ENCODE measurements at places on chromosomes 12 and 14.

- no peak for DNase-seq
Measured at GRCh38 chr12:538731-539539, 79.2 kb downstream of the B4GALNT3 start.

DNA sequence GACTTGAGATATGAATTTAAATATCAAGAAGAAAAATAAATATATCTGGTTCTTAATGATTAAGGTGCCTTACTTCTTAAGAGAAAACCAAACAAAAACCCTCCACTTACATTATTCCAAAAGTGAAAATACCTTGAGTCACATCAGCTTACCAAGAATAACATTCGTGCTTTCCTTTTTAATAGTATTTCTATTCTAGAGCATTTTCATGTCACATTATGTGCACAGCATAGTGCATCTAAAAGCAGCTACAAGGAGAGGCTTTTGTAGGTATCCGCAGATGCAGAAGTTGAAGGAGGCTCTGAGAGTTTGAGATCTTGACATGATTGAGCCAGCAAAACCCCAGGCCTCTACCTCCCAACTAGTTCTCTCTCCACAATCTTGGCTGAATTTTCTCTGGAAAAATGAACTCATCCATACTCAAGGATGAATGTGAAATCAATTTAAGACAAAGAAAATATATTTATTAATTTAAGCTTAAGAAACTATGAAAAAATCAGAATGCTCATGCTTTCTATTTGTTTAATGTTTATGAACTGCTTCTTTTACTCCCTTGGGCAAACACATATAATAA lies 275.0 kb downstream of the AKAP6 start:
- no peak for DNase-seq

- no peak for DNase-seq
Measured at GRCh38 chr12:129606239-129606638, 297.6 kb downstream of the TMEM132D start.

DNA sequence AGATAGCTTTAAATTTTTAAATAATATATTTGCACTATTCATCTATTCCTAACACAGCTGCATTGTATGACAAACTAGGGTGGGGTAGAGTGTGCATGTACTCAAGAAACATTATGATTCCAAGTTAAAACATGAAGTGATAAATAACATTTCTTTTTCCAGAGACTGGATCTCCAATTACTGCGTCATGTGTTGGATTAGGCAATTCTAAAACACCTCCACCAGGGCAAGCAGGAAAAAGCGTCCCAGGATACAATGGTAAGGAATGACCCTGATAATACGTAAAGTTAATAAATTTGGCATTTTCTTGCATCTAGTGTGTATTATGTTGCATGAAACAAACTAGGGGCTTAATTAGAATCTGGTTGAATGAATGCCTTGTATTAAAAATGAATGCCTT lies 138.9 kb downstream of the ACSS3 start:
- no peak for DNase-seq

- DNase-seq, result no peak
Measured at GRCh38 chr12:124513297-124513867, 54.0 kb downstream of the NCOR2 start.

- no peak for DNase-seq
Measured at GRCh38 chr14:92493492-92493891, 20.1 kb upstream of the RIN3 start.

- no peak for DNase-seq
Measured at GRCh38 chr12:56300644-56301464, 724 bp upstream of the CS start.

DNA sequence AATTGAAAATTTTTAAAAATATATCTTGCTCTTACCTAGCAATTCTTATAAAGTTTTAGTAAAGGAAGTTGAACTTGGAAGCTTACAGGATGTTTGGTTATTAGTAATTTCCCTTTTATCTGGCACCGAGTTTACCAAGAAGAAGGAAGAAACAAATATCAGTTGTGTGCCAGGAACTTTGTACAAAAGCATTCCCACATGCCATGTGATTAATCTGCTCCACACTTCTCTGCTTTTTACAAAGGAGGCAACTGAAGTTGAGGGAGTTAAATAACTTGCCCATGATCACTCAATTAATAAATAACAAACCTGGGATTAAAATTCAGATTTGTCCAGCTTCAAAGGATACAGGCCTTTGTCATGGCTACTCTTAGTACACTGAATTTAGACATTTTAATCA lies 122.5 kb upstream of the BCAT1 start:
- DNase-seq, result no peak

DNA sequence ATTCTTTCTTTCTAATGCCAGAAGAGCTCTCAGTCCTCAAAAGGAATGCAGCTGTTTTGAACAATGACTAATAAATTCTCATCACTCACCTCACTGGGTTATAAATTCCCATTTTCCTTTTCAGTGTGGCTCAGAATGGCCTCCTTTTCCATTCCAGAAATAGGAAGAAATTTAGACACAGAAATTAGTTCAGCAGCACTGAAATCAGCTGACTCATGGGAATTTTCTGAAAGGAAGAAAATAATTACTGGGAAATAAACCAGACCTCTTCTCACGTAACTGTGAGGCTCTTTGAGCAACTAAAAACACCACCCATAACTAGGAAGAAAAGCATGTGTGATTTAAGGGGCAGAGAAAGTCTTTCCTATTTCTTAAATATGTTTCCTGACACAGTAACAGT lies 23.8 kb downstream of the CD163 start:
- no peak for DNase-seq

GRCh38 chr12:92007787-92008186 lies 137.9 kb downstream of the BTG1 start:
- no peak for DNase-seq

GRCh38 chr14:95993768-95994592 lies 45.2 kb upstream of the C14orf132 start:
- DNase-seq, result peak; percentile 22

- DNase-seq, result no peak
Measured at GRCh38 chr12:42426746-42427145, 100.8 kb downstream of the PPHLN1 start.

DNA sequence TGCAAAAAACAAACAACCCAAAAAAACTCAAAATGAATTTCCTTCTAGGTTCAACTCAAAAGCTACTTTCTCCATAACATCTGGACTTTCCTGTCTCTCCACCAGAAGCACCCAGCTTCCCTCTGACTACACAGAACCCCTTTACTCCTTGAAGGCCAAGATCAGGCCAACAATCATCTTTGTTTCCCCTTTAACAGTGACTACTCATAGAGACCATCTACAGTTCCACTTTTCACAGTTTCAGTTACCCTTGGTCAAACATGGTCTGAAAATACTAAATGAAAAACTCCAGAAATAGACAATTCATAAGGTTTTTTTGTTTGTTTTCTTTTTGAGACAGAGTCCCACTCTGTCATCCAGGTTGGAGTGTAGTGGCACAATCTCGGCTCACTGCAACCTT lies 11.8 kb downstream of the GCH1 start:
- DNase-seq, result no peak

DNA sequence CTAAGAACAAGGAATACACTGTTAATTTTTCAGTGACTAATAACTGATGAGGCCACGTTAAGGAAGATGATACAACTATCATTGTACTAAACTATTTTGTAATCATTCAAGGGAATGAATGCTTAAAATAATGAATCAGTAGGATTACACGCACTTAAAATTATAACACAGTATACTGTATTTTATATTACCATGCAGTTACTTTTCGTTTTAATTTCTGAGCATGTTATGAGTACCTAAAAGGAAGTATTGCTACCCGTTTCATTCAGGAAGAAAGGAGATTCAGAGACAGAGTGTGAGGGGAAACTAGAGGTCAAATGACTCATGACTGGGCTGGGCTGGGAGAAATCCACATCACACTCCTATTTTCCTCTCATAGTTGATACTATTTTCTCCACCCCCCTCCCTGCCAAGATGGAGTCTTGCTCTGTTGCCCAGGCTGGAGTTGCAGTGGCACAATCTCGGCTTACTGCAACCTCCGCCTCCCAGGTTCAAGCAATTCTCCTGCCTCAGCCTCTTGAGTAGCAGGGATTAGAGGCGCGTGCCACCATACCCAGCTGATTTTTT lies 202.0 kb downstream of the PPM1H start:
- peak; percentile 55 for DNase-seq

GRCh38 chr14:58875613-58876012 lies 237.9 kb downstream of the DACT1 start:
- DNase-seq, result no peak

- no peak for DNase-seq
Measured at GRCh38 chr12:27161458-27162228, 79.3 kb upstream of the C12orf71 start.

DNA sequence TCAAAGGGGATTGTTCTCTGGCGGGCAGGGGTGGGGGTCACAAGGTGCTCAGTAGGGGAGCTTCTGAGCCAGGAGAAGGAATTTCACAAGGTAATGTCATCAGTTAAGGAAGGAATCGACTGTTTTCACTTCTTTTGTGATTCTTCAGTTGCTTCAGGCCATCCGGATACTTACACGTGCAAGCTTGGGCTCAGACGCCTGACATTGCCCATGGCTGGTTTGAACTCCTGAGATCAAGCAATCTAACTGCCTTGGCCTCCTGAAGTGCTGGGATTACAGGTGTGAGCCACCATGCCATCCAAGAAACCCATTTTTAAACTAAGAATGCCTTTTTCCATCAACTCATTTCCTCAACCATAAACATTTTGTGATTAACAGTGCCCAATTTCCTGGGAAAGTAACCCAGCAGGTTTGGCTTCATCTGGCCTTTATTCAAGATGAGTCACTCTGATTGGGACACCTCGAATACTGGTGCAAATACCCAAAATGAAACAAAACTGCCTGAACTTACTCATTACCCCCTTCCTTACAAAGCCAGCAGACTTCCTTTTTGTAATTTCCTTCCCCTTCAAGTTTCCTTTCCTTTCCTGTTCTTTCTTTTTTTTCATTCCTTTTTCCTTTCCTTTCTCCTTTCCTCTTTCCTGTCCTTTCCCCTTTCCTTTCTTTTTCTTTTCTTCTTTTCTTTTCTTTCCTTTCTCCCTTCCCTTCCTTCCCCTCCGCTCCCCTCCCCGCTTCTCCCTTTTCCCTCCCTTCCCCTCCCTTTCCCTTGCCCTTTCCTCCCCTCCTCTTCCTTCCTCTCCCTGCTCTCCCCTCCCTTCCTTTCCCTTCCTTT lies 10.2 kb upstream of the RNASE10 start:
- DNase-seq, result no peak

GRCh38 chr14:32588448-32589320 lies 259.6 kb downstream of the AKAP6 start:
- peak; percentile 22 for DNase-seq

- DNase-seq, result no peak
Measured at GRCh38 chr14:76203086-76204001, 51.6 kb downstream of the GPATCH2L start.

- DNase-seq, result no peak
Measured at GRCh38 chr14:95935228-95935822, 58.7 kb downstream of the TUNAR start.

DNA sequence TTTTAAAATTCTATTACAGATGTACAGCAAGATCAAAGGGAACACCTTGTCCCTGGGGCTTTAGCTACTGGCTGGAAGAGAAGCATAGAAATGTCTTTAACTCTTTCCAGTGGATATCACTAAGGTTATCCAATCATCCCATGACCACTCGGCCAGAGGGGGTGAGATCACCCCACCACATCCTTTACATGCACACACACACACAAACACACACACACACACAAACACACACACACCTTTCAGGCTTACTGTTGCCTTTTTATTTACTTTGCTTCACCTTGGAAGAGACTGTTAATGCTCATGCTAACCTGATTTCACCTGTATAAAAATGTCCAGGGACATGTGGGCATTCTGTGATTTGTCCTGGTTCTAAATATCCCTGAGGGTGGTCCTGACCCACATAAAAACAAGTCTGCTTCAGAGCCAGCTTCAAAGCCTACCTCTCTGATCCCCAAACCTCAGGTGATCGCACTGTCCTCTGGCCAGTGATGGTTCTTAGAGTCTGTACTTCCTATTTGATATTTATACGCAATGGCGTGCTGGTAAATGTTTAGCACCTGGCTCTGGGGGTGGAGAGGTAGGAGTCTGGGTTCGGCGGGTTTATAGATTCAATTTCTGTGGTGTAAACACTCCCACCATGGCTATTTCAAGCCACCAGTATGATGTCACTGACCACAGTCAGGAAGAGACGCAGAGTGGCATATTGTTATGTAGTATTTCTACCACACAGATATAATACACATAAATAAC lies 166.1 kb upstream of the EEA1 start:
- DNase-seq, result no peak

DNA sequence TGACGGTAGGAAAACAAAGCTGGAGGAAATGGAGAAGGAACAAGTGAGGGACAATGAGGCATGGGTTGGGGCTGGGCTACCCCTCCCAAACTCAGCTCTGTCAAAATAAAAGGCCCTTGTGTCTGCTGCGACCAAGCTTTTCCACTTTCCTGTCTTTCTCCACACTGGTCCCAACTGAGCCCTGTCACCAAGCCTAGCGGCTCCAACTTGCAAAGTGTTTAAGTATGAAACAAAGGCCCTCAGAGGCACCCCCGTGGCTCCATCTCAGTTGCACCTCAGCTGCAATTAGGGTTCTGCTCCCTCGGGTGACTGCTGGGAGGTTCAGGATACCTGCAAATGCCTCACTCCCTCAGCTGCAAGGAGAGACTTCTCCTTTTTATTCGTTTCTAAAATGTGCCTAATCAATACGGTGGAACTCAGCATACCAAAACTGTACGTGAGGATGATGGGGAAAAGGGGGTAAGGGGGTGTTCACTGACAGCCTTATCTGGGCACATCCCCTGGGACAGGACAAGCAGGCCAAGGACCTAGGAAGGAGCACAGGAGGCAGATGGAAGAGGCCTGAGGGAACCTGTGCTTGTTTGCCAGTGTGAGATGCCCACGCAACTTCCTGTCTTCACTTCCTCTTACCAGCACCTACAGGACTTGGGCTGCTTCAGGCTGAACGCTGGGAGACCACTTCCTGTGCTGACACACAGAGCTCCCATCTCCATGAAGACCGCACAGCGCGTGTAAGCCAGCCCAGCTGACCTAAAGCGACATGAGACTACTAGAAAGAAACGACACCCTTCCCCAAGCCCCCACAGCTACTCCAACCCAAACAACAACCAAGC lies 8.9 kb downstream of the VAMP1 start:
- no peak for DNase-seq

DNA sequence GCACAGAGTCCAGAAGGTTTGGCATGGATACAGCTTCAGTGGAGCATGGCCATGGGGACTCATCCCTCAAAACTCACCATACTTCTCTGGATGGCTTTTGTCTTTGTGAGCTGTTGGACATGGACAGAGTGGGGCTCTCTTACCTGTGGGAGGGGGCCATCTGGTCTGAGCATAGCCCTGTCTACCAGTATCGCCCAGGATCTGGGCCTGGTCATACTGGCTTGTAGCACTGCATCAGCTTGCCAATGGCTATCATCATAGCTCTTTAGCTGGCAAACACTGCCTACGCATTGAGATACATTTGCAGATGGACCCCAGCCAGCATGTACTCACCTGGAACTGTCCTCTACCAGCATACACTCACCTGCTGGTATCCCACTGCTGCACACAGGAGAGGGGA lies 975.2 kb upstream of the NOVA1 start:
- no peak for DNase-seq

- no peak for DNase-seq
Measured at GRCh38 chr12:13102461-13103195, 839 bp downstream of the GSG1 start.
